NCI-H345 (cell line): ENCODE measurements at places on chromosomes 12 and 14.

GRCh38 chr12:110005319-110005973, 6.2 kb downstream of the ANKRD13A start:
- no peak for DNase-seq

DNA sequence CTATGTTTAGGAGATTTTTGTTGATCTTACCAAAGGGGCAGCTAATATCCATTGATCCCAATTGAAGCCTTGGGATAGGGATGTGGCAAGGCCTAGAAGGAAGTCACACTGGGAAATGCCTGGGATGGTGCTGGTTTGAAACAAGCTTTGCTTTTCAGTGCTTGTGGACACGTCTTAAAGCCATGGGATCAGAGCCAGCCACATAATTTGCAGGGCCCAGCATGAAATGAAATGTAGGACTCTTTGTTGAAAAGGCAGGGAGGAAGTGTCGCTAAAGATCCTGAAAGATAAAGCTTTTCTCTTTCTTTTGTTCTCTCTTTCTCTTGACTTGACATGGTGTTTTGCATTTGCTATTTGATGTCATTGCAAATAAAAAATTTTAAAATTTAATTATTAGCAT, 5.0 kb downstream of the TTC9 start:
- no peak for DNase-seq

DNA sequence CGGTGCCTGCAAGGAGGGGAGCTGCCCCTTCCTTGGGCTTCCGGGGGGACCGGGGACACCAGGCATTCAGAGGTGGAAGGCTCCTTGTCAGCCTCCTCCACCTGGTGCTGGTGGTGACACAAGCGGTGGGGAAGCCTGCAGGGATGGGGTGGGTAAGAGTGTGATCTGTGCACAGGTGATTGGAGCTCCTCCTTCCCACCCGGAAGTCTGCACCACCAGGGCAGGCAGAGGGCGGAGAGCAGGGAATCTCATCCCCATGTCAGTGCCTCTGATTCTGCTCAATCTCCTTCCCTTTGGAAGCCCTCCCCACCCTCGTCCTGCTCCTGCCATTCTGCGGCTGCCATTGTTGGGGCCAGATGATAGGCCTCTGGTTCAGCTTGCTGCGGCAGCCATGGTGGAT, 238.1 kb upstream of the CRY1 start:
- DNase-seq: no peak

- DNase-seq: no peak
Measured at GRCh38 chr12:81492131-81492720, 266.9 kb downstream of the PPFIA2 start.

- DNase-seq: no peak
Measured at GRCh38 chr14:79502136-79502750, 709.1 kb downstream of the DIO2 start.

- DNase-seq: no peak
Measured at GRCh38 chr14:22715186-22715812, 51.2 kb upstream of the OXA1L start.

DNA sequence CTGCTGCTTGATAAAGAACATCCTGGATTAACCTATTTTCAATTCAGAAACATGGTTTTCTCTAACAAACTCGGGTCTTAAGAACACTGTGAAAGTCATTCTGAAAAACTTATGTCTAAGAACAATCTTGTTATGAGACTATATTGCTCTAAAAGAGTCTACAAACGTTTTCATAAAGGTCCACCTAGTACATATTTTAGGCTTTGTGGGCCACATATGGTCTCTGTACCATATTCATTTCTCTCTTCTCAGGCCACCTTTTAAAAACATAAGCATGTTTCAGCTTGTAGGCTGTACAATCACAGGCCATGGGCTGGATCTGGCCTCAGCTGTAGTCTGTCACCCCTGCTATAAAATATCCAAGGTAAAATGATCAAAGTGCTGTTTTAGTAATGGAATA, 39.9 kb downstream of the PPP4R3A start:
- DNase-seq: no peak

DNA sequence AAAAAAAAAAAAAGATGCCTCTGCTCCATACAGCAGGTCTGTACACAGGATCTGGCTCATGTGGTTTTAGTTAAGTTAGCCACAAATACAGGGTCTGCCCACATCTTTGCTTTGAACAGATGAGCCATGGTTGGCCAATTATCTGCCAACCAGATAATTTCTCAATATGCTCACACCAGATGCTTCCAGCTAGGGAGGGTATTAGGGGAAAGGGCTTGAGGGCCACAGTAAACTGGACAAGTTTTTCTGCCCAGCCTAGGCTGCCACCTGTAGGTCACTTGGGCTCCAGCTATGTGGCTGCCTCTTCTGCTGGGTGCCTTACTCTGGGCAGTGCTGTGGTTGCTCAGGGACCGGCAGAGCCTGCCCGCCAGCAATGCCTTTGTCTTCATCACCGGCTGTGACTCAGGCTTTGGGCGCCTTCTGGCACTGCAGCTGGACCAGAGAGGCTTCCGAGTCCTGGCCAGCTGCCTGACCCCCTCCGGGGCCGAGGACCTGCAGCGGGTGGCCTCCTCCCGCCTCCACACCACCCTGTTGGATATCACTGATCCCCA, 776 bp downstream of the RDH5 start:
- no peak for DNase-seq

- DNase-seq: no peak
Measured at GRCh38 chr14:100790502-100791347, 35.2 kb upstream of the MEG3 start.

GRCh38 chr14:23181453-23181852, 2.0 kb downstream of the SLC7A8 start:
- DNase-seq: no peak

DNA sequence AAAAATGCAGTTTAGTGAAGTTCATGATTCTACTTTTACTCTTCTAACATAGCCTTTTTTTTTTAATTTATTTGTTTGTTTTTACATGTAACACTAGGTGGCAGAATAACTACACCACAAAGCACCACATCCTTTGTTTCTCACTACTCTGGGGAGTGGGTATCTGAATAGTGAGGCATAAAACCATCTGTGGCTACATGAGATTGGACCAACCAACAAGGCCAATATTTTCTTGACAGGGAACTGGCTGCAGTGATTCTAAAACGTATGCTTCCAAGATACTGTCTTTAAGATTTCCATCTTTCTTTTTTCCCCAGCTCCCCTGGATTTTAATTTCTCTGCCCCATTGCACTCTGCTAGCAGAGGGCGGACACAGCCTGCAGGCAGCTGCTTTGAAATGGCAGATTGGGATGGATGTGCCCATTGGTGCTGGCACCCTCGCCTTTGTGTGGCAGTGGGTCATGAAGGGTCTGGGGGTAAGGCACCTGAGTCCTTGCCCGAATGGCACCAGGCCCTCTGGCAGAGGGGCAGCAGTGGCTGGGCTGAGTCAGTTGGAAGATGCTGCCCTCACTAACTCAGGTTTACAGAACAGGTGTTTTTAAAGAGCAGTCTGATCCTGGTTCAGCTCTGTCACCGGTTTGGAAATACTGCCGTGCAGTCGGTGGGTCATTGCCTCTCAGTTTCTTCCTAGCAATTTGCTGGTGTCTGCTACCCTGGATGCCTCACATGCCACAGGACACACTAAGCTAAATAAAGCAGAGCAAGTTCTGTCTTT, 429.1 kb downstream of the RAD51B start:
- peak; percentile 53 for DNase-seq

DNA sequence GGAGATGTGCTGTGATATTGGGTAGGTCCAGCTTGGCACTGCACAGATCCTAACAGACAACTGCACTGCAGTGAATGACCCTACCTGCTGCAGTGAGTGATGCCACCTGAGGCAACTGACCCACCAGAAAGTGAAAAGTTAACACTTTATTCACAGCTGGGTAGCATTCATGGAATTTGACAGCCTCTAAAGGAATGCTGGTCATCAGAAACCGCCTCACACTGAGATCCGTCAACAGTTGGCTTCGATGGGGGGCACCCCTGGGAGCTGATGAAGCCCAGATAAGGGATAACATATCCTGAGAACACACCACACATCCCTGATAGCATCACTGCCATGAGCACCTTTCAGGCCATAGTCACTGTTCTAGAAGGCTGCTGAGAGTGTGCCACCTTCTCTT, 272.4 kb upstream of the CRY1 start:
- no peak for DNase-seq

GRCh38 chr14:59543873-59544272, 32.7 kb downstream of the CCDC175 start:
- peak; percentile 68 for DNase-seq

DNA sequence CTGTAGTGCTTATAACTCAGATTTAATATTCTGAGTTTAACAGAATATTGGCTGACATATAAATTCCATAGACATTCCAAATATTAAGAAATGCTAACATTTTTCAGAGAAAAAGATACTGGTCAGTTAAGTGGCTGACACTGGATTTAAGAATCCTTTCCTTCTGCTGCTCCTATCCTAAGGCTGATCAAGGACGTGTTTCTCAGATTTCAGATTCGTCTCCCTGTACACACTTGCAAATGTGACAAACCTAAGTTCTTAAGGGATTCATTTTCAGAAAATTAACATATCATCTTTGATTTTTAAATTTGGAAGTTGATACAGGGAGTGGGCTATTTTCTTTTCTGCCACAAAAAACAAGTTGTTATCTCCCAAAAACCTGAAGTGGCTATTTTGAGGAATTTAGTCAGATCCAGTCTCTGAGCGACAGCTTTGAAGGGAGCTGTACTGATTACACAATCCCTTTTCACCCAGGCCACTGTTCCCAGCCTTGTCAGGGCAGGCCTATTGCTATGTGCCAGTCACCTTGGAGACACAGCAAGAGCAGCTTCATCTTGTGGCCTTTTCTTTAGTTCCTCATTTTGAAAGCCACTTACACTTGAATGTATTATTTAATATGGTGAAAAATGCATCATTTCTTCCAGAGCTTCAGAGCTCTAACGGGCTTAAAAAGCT, 370.6 kb downstream of the KCNH5 start:
- DNase-seq: no peak

GRCh38 chr14:75806352-75806832, 145.3 kb downstream of the TTLL5 start:
- no peak for DNase-seq

DNA sequence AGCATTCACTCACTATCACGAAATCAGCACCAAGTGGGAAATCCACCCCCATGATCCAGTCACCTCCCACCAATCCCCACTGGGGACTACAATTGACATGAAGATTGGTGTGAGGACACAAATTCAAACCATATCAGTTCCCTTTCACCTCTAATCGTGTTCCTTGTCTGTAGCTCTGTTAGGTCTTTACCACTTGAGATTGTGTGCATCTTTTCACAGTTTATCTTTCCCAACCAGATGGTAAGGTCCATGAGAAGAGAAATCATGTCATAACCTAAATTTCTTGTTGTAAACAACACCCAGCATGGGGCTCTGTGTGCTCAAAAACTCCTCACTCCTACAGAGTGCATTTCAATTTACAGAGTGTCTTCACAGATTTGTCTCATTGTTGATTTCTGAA, 27.1 kb upstream of the PCED1B start:
- no peak for DNase-seq

GRCh38 chr12:106908561-106908960, 47.1 kb upstream of the TMEM263 start:
- DNase-seq: no peak

DNA sequence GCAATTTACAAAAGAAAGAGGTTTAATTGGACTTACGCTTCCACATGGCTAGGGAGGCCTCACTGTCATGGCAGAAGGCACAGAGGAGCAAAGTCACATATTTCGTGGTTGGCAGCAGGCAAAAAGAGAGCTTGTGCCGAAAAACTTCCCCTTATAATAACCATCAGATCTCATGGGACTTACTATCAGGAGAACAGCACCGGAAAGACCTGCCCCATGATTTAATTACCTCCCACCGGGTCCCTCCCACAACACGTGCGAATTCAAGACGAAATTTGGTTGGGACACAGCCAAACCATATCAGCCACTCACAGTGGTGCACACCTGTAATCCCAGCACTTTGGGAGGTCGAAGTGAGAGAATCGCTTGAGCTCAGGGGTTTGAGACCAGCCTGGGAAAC, 68.5 kb downstream of the FBXL14 start:
- no peak for DNase-seq

DNA sequence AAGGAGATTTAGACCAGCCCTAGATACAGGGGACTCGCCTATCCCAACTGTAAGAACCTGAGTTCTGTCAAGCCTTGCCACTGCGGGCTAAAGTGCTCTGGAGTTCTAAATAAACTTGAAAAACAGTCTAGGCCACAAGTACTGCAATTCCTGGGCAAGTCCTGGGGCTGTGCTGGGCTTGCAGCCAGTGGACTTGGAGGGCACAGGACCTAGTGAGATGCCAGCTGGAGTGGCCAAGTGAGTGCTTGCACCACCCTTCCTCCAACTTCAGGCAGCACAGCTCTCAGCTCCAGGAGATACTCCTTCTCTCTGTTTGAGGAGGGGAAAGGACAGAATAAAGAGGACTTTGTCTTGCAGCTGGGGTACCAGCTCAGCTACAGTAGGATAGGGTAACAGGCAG, 307.6 kb upstream of the FBXO33 start:
- DNase-seq: no peak

- no peak for DNase-seq
Measured at GRCh38 chr14:104149617-104150135, 11.3 kb downstream of the KIF26A start.

DNA sequence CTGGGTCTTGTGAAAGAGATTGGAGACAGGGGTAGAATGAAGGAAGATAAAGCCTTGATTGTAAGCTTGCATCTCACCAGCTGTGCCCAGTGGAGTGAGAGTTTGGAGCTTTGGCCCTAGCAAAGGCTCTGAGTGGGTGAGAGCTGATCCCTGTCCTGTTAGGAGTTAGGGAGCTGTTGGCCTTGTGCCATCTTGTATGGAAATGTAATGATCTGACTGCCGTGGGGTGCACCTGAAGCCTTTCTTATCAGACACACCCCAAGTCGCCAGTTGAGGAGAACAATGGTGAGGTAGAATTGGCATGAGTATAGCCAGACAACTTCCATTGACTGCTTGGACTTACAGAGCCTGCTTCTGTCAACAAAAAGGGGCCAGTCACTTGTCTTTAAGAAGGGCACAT, 130.1 kb downstream of the PRKCH start:
- no peak for DNase-seq

DNA sequence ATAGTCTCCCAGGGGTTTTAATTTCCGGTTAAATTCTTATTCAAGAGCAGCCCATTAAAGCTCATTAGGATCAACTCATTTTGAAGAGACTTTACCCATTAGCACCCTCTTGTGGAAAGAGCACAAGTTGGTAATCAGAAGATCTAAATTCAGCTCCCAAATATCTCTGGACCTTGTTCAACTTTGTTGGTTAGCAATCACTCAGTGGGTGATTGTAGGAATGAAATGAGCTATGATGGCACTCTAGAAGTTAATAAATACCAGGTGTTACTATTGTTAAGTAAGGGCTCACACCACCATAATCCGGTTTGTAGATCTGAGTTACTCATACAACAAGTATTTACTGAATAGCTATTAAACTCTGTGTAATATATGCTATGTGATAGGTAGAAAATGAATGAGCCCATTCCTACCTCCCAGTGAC, 42.9 kb downstream of the TRIP11 start:
- peak; percentile 32 for DNase-seq

- no peak for DNase-seq
Measured at GRCh38 chr14:88079624-88080023, 74.7 kb downstream of the GPR65 start.

- no peak for DNase-seq
Measured at GRCh38 chr12:116614194-116614915, 55.2 kb downstream of the MAP1LC3B2 start.

GRCh38 chr12:47813511-47814196, 6.0 kb downstream of the HDAC7 start:
- no peak for DNase-seq

- no peak for DNase-seq
Measured at GRCh38 chr12:68122236-68122920, 37.2 kb downstream of the IFNG start.
